CD4-positive, alpha-beta T cell treated with Interleukin-6 for 4 hours (primary cell): ENCODE measurements at places on chromosomes 6 and 20.

DNA sequence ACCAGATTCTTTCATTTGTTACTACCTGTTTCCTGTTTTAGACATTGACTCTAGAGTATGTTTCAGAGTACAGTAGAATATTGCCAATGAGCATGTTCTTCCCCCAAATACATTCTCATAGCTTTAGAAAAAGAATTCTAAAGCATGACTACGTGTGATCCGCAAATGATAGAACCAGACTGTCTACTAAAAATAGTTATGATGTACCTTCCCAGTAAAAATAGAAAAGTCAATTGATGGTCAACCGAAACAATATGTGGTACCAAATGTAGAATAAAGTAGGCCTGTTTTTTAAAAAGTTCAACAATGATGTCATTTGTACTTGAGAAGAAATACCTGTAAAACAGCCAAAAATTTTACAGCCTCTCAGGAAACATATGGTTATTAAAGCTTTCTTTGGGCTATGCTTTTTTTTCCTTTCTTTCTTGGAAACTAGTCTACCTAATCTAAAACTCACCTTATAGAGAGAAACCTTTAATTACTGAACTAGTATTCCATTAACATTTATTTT lies 130.1 kb upstream of the MTHFD1L start:
- no peak for DNase-seq

DNA sequence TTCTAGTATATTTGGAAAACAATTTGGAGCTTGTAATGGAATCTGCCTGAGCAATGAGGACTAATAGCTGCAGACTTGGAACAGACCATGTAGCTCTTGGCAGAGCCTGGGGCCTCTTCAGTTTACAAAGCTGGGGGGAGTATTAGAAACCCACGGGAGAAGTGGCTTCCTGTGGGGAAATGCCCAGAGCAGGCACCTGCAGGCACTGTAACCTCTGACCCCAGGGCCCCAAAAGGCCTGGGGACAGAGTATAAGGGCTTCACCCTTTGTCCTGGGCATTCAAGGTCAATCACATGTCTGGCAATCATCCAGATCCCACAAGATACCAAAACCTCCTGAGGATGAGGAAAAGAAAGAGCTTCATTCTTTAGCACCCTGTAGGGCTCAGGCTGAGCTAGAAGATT lies 19.4 kb downstream of the PKIG start:
- no peak for DNase-seq

DNA sequence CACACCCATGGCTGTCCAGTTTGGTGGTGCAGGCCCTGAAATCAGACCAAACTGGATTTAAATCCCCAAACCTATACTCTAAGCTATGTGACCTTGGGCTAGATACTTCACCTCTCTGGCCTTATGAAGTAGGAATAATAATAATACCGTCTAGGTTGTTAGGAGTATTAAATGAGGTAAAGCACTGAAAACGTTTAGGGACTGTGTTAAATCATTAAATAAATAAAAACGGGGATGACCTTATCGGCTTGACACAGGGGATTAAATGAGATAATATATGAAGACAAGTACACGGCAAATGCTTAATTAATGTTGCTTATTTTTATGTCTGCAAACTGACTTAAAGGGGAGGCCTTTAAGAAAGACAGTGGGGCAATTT lies 672 bp upstream of the STK4 start:
- no peak for DNase-seq

DNA sequence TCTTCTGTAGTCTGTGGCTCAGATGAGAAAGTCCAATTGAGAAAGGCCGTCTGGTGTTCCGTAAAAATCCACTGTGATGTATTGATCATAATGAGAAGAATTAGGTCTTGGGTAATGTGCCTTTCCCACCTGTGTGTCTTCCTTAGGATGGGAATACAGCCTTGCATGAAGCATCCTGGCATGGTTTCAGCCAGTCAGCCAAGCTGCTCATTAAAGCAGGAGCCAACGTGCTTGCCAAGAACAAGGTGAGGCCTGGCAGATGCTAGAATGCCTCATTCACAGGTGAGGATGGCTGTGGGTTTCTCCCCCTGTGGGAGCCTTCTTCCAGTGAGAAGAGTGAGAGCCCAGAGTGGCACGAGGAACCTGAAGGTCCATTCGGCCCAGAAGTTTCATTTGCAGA lies 32.7 kb downstream of the LYRM2 start:
- DNase-seq, result no peak

DNA sequence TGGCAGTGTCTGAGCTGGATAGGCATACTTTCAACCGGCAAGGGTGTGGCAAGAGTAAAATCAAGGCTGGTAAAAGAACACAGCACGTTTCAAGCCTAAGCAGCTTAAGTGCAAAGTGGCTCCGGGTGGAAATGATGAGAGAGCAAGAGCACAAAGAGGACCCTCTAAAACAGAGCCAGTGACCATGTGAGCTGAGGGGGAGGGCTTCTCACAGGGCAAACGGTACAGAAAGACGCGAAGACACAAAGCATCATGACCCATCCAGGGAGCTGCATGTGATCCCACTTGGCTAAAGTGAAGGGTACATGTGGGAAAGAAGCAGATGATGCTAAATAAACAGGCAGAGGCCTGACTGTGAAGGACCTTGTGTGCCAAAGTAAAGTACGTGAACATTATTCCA lies 25.7 kb downstream of the FKBP5 start:
- no peak for DNase-seq

DNA sequence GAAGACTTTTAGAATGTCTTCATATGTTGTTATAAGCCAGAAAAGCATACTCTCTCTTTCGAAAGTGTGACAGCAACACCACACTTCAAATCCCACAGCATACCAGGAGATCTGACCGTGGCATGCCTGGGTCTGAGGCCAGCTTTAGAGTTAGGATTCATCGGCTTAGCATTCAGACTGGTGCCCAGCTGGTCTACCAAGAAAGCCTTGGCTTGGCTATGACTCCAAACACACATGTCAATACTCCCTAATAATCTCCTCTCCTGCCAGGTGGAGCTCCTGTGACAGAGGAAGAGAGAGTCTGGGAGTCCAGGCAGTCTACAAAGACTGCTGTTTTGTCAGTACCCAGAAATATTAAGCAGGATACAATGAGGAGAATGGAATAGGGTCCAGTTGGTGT lies 77.1 kb upstream of the MAN1A1 start:
- DNase-seq, result no peak
